ENCODE measurements at places on chromosomes 6 and 20. TPM values are rescaled to one million over a fixed set of nuclear protein-coding genes. Genes with fewer than 3 reads are reported as not detected.

BTN1A1 gene
- total RNA-seq = not detected

HEBP2 gene
- 71.2 TPM for total RNA-seq

DNA sequence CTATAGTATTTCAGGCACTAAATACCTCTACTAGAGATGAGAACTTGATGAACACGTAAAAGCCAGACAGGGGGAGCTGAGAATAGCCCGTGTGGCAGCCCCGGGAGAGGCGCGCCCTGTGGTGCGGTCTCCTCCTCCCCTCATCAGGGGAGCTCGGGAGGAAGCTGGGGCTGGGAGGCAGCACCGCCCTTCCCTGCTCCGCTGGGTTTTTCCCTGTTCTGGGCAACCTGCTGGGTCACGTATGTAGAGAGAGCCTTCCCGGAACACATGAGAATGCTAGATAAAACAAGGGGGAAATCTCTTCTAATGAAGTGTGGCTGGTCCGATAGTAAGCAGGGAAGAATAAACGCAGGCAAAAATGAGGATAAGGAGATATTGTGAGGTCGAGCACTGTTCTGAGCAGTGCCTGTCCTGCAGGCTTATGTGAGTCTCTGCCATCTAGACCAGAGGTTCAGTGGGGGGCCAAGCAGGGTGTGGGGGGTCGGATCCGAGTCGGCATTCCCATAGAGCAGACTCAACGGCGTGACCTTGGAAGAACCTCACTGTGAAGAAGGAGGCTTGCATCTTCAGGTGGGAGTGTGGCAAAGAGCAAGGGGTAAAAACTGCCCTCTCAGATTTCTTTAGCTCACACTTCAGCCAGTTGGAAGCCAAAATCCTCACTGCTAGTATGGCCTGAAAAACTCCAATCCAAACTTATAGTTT lies 13.4 kb upstream of the RPS6KA2 start:
- DNase-seq = no peak

GRCh38 chr20:39778847-39779604 lies 816.9 kb downstream of the DHX35 start:
- no peak for DNase-seq

DNA sequence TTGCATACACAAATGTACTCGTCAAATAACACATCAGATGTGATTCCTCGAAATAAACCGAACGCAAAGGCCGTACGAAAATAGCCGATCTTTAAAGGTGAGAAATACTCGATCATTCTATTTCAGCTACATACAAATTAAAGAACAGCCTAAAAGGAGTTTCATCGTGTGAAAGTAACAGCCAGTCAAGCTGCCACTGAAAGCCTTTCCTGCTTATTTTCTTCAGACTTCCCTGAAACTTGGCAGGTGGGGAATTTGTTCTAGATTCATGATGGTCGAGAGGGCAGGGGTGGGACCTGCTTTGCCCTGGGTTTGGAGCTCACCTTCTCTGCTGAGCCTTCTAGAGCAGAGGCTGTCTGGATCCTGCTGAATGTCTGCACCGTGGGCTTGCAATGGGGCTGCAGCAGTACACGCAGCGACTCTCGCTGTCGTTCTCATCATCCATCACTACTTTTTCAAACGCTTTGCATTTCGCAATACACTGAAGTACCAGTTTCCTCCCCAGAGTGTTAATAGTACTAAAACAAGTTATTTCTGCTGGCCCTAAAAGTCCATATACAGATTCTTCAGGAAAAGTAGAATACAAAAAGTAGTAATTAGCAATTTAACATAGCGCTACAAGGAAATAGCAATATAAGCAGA lies 16.2 kb downstream of the FOXC1 start:
- DNase-seq = no peak

DNA sequence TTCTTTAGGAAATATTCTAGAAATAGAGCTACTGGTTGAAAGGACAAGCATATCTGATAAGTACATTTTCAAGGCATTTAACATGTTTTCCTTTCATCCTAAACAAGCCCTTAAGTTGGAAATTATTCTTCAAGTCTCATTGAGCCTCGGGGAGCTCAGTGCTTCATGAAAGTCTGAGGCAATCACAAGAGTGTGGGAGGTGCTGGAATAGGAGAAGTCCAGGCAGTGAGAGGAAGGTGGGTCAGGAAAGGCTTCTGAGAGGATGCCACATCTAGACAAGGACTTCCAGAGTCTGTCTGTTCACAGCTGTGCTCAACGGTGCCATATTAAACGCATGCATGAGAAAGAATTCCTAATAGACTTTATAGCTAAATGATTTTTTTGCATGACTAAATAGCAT lies 69.8 kb downstream of the CD83 start:
- DNase-seq = no peak

Data from MCF 10A (cell line).